ENCODE measurements at places on chromosomes 5 and 9. TPM values are rescaled to one million over a fixed set of nuclear protein-coding genes. Genes with fewer than 3 reads are reported as not detected.

INSL4 gene
- not detected for total RNA-seq

NIM1K gene
- total RNA-seq: 0.44 TPM

DOCK2 gene
- total RNA-seq: 0.89 TPM

DND1 gene
- 2.3 TPM for total RNA-seq

OBP2B gene
- total RNA-seq: not detected

DNA sequence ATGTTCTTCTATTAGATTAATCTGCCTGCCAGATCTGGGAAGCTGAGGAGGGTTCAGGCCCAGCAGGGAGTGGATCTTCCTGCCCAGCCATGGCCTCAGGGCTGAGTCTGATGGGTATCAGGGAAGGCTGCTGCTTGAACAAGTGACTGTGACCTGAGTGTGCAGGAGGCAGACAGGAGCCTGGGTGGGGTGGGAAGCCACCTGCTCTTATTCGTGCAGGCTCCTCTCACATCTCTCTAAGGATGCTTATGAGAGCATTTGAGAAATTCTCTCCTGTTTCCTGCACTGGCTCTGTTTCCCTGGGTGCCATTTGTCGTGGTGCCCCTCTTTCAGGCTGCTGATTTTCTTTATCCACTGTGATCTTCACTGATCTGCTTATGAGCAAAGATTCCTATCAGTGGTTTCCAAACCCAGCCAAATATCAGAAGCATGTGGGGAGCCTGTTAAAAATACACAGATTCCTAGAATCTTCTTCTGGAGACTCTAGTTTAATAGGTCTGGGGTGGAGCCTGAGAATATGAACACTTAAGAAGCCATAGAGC is 2.1 kb downstream of the RGS3 start:
- H3K27me3 ChIP-seq: no peaks in the 10 kb centered on the region
- no peaks in the 10 kb centered on the region for H3K36me3 ChIP-seq
- no peak for DNase-seq
- H3K4me3 ChIP-seq: no peak overlapping the region
- H3K4me1 ChIP-seq: peaks cover 31% of the 10 kb centered on the region

DNA sequence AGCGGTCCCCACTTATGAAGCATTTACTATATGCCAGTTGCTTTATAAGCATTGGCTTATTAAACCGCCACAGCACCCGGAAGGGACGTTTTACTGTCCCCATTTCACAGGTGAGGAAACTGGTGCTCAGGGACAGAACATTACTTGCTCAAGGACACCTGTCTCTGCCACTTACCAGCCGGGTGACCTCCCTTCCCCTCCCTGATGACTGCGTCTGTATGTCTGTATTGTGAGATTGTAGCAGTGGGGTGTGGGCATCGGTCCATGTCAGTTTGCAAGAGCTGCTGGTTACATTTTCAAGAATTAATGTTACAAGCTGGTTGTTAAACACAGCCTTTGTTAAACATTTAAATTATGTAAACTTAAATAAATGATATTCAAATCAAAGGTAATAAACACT is 77.6 kb upstream of the LMX1B start:
- DNase-seq: no peak
- H3K4me1 ChIP-seq: no peaks in the 10 kb centered on the region
- no peak overlapping the region for H3K4me3 ChIP-seq
- H3K27me3 ChIP-seq: no peaks in the 10 kb centered on the region
- no peak overlapping the region for H3K27ac ChIP-seq
- no peaks in the 10 kb centered on the region for H3K36me3 ChIP-seq

- no peak for DNase-seq
- H3K27ac ChIP-seq: no peak overlapping the region
- H3K27me3 ChIP-seq: no peaks in the 10 kb centered on the region
- no peak overlapping the region for H3K4me3 ChIP-seq
- H3K4me1 ChIP-seq: no peaks in the 10 kb centered on the region
Measured at GRCh38 chr5:12322042-12322441, 417.8 kb upstream of the CTNND2 start.

GRCh38 chr9:75824816-75825568 is 65.5 kb upstream of the PCSK5 start:
- H3K36me3 ChIP-seq: no peaks in the 10 kb centered on the region
- no peak overlapping the region for H3K4me3 ChIP-seq
- DNase-seq: no peak
- peaks cover 37% of the 10 kb centered on the region for H3K27me3 ChIP-seq
- H3K27ac ChIP-seq: no peak overlapping the region
- no peaks in the 10 kb centered on the region for H3K4me1 ChIP-seq

GRCh38 chr9:96219026-96219899 is 82.7 kb downstream of the HSD17B3 start:
- H3K36me3 ChIP-seq: no peaks in the 10 kb centered on the region
- peaks cover 5% of the 10 kb centered on the region for H3K4me1 ChIP-seq
- no peak overlapping the region for H3K27ac ChIP-seq

- H3K36me3 ChIP-seq: no peaks in the 10 kb centered on the region
- peaks cover 15% of the 10 kb centered on the region for H3K27me3 ChIP-seq
- no peak overlapping the region for H3K27ac ChIP-seq
- DNase-seq: no peak
- H3K4me1 ChIP-seq: no peaks in the 10 kb centered on the region
- H3K4me3 ChIP-seq: no peak overlapping the region
Measured at GRCh38 chr9:89743216-89743572, 138.4 kb downstream of the GADD45G start.

All from HCT116 (cell line).